Mucosa of descending colon (tissue), 3 donors: ENCODE measurements at places on chromosomes 11 and 22. TPM values are rescaled to one million over a fixed set of nuclear protein-coding genes. Genes with fewer than 3 reads are reported as not detected.

ADAMTS8 gene
- total RNA-seq: 2.6 TPM

ZNF280B gene
- 0.51 TPM for total RNA-seq

- peak; percentile 80 for DNase-seq
Measured at GRCh38 chr11:844693-845644, 2.3 kb downstream of the TSPAN4 start.

DNA sequence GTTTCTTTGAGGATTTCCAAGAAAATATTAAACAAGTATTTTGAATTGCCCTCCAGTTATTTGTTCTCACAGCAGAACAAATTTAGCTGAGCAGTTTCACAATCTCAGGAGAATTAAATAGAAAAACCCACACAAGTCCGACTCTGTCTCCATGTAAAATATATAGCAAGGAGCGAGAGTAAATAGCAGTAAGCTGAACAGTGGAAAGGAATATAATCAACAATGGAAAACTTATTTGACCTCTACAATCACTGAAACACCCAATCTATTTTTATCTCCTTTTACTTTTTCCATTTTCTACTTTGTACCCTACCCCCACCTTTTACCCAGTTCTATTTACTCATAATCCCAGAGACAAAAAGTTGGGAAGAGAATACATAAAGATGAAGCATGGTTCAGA is 34.4 kb downstream of the NARS2 start:
- DNase-seq: no peak

- no peak for DNase-seq
Measured at GRCh38 chr11:11787305-11788062, 54.3 kb upstream of the USP47 start.

- peak; percentile 54 for DNase-seq
Measured at GRCh38 chr11:66858939-66859685, 2.2 kb downstream of the LRFN4 start.

CWC15 gene
- 47.7 TPM for total RNA-seq

DNA sequence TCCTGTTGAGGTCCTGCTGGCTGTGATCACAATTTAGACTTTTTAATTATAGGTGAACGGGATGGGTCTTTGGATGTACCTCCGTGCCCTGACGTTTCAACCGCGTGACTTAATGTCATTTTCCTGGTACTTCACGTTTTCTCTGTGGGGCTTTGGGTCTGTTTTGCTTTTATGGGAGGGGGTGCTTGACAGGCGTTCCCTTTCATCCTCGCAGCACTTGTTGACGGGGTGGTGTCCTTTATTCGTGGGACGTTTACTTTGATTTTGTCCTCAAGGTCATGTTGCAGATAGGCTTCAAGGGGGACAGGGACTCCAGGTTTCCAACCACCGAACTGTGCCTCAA is 994 bp downstream of the PPP6R3 start:
- DNase-seq: no peak

GRCh38 chr11:68470304-68470811 is 9.8 kb downstream of the PPP6R3 start:
- DNase-seq: no peak

DNA sequence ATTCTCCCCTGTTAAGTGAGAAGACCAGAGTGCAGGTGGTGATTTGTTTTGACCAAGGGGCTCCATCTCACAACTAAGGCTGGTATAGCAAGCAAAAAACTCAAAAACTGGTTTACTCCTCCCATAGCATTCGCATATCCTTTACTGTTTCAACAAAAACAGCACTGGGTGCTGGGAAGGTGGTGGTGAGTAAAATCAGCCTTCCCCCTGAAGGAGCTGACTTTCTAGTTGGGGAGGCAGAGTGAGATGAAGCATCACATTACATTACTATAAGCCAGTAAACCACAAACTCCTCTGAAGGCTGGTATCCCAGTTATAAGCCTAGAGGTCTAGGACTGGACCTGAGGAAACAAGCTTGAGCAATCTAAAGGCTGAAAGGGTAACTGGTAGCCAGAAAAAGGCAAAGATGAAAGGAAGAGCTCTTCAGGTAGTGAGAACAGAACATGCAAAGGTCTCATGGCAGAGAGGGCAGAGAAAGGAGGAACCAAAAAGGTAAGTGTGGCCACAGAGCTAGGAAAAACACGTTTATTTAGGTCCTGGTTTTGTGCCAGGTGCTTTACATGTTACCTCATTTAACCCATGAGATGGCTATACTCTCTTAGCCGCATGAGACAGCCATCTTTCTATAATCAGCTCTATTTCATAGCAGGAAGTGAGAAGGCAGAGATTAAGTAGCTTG is 22.3 kb downstream of the TMEM123 start:
- DNase-seq: no peak

DNA sequence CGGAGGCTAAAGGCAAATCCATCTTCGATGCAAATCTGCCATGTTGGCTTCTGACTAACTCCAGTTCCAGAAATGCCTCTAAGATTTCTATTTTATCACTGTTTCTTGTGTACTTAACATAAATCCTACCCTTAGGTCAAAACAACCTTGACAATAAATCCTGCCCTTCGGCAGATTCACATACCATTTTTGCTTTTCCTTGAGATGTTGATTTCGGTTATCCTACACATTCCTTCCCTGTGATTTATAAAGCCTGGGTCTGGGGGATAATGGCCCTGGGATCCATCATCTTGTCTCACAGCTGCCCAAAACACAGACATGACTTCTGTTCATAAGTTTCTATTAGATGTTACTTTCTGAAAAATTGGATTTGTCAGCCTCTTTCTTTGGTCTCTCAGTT is 231.7 kb upstream of the CARD18 start:
- no peak for DNase-seq

- peak; percentile 27 for DNase-seq
Measured at GRCh38 chr22:29149841-29150555, 55.7 kb upstream of the EMID1 start.

GRCh38 chr22:26239581-26239980 is 70.3 kb downstream of the SEZ6L start:
- DNase-seq: no peak
